ENCODE measurements at places on chromosomes 11 and 22.

DNA sequence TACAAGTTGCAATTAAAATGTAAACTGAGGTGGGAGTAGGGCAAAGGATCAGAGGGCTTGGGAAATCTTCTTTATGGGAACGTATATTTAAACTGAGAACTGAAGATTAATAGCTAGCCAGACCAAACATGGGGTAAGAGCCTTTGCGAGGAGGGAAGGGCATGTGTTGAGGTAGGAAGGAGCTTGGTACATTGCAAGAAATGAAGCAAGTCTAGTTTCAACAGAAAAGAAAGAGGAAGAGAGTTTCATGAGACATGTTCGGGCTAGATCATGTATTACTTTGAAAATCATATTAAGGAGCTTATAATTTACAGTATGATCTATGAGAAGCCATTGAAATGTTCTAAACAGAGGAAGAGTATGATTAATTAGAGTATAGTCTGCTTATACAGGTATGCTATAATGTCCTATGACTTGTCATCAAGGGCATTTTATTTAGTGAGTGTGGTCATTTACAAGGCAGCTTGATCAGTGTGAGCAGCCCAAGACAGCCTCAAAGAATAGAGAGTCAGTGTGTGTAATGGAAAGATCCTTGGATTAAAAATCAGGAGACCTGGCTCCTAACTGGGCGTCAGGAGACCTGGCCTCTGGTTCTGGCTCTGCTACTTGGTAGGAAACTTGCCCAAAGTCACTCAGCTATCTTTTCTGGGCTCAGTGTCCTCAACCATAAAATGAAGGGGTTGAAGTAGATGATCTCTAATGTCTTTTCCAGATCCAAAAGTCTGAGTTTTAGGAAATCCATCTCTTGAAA, 10.9 kb downstream of the GAS2 start:
- no peak for DNase-seq

DNA sequence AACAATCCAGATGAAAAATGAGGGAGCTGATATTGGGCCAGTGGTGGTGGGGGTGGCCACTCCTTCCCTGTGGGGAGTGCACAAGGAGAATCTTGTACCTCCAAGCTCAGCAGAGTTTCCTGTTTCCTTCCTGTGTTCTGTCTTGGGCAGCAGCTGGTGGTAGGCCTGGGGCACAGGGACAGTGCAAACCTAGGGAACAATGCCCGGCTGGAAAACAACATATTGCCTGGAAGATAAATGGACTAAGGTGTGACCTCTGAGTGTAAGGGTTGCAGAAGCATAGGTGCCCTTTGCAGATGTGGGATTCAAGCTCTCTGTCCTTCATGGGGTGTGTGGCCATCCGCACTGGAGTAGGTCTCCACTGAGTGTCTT, 5.8 kb upstream of the JAM3 start:
- DNase-seq: no peak

GRCh38 chr11:31655483-31655882, 145.9 kb downstream of the ELP4 start:
- peak; percentile 35 for DNase-seq

DNA sequence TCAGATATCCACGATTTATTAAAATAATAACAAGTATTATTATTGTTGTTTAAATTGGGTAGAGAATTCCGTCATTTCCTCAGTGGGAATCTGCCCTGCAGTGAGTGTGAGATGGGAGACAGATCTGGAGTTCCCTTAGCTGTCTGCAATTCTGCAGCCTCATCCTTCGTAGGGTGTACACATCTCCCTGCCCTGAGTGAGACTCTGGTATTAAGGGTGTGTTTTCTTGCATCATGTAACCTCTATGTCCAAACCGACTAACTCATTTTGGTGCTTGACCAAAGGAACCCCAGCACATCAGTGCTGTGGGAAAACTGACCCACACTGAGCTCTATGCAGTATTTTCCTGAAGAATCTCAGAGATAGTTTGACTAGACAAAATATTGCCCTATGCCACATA, 157.6 kb downstream of the LDLRAD3 start:
- DNase-seq: no peak

DNA sequence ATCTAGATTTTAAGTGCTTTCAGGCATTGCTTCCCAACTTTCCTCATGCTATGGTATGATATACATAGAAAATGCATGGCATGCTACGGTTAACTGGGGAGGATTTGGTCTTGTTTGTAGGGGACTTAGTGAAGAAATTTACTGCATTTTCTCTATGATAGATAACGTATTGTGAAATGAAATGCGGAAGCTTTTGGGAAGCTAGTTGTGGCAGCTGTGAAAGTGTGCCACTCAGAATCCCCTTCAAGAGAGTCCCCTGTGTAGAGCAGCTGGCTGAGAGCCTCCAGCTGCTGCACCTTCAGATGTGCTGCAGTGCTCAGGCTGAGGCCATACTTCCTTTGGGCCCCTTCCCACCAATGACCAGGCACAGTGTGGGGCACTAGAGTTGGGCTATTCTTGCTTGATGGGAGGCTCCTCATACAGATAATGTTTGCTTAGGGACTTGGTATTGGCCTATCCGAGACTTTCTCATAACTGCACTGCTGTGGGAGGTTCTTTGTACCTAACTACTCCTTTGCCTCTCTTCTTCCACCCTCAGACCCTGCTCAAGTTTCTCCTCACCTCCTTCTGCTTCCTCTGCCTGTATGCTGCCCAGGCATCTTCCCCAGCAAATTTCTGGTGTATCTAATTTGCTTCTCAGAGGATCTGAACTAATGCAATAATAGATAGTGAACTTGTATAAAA, 67.3 kb downstream of the HIPK3 start:
- DNase-seq: no peak
